Kidney tubule cell (primary cell): ENCODE measurements at places on chromosomes 6 and 20.

DNA sequence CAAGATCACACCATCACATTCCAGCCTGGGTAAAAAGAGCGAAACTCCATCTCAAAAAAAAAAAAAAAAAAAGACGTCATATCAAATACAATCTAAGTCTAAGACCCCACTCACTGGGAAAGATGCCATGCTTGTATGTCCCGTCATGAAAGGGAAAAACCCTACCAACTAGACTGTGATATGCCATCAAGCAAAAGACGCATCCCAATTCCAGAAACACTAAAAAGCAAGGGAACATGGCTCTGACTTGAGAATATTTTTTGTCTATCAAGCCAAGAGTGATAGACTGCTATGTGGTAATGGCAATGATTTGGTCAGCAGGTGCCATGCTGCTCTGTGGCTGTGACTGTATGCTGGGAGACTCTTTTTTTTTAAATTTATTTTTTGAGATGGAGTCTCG, 23.0 kb downstream of the LAMA5 start:
- no peak for DNase-seq

- peak; percentile 76 for DNase-seq
Observed at GRCh38 chr6:14542670-14543366, 425.2 kb downstream of the CD83 start.

DNA sequence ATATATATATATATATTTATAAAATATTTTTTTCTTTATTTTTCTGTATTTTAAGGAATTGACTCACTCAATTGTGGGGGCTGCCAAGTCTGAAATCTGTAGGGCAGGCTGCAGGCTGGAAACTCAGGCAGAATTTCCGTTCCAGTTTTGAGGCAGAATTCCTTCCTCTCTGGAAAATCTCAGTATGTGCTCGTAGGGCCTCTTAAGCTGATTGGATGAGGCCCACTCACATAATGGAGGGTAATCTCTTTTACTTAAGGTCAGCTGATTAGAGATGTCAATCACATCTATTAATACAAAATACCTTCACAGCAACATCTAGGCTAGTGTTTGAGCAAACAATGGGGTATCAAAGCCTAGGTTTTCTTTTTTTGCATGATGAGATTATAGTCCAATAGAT, 244.7 kb upstream of the RNF24 start:
- no peak for DNase-seq

GRCh38 chr6:96162711-96163120, 146.9 kb downstream of the FUT9 start:
- peak; percentile 69 for DNase-seq

DNA sequence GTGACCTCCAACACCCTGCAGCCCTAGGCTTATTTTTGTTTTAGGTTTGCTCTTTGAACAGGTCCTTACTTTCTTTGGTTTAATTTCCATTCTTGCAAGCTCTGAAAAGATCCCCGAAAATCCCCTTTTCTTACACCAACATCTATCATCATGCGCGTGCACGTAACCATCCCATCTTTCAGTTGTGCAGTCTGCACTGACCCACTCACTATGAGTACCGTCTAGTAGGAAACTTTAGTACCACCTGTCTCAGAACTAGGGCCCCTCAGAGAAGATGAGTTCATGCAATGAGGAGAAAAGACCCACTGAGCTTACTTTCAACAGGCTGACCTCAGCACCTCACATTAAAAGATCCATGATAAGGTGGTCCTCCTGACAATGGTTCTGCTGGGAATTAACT, 120.6 kb upstream of the AGPAT4 start:
- no peak for DNase-seq

DNA sequence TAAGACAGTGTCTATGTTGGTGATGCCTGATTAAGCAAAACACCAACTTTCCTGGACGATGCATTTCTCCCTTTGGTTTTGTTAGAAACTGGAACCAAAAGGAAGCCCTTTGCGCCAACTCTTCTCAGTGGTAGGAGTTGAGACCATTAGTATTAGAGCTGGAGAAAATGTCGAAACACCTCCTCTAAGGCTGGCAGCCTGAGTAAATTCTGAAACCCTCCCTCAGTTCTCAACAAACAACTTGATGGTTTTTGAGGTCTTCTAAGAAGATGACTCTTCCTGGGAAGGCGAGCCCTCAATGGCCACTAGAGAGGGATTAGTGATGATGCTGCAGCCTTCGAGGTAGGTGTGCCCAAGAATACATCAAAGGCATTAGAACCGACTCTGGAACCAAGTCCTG, 78.4 kb upstream of the CCN6 start:
- DNase-seq, result no peak

- no peak for DNase-seq
Observed at GRCh38 chr6:167093922-167094432, 28.9 kb upstream of the CCR6 start.

DNA sequence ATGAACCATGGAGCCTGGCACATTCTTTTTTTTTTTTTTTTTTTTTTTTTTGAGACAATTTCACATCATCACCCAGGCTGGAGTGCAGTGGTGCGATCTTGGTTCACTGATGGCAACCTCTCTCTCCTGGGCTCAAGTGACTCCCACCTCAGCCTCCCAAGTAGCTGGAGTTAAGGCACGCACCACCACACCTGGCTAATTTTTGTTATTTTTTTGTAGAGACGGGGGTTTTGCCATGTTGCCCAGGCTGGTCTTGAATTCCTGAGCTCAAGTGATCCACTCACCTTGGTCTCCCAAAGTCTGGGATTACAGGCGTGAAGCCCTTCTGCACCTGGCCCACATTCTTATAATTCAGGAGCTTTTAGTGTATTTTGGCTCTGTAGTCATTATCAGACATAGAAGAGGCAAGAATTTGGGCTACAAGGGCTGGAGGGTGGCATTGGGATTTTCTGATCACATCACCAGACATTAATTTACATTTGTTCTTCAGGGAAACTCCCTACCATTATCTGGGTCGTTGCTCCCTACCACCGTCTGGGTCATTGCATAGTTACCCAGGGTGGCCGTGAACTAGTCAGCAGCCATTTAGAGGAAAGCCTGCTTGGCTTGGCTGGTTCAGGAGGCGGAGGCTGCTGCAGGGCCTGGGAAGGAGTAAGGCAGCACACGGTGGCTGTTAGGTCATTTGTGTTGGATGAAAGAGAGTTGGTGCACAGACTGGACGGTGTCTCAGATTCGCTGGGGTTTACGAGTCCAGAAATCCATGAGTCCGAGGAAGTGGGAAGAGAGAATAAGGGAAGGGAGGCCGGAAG, 17.6 kb downstream of the ARID1B start:
- DNase-seq, result peak; percentile 97

DNA sequence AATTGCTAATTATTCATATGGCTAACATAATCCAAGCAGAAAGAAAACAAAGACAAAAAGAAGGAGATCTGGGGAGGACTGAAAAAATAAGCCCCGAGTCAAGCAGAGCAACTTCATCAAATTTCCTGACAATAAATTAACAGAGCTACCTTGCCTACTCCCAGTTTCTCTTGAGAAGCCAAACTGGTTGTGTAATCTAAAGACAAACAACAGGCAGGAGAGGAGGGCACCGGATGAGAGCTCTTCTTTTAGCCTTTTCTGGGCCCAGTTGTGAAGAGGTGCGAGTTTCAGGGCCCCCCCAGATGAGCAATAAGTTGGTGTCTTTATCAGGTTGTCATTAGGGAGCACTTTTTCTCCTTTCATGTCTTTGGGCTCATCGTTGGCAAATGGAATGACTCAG, 197.1 kb upstream of the PCSK2 start:
- DNase-seq, result peak; percentile 5

- DNase-seq, result no peak
Observed at GRCh38 chr6:101824551-101825345, 431.2 kb downstream of the GRIK2 start.

DNA sequence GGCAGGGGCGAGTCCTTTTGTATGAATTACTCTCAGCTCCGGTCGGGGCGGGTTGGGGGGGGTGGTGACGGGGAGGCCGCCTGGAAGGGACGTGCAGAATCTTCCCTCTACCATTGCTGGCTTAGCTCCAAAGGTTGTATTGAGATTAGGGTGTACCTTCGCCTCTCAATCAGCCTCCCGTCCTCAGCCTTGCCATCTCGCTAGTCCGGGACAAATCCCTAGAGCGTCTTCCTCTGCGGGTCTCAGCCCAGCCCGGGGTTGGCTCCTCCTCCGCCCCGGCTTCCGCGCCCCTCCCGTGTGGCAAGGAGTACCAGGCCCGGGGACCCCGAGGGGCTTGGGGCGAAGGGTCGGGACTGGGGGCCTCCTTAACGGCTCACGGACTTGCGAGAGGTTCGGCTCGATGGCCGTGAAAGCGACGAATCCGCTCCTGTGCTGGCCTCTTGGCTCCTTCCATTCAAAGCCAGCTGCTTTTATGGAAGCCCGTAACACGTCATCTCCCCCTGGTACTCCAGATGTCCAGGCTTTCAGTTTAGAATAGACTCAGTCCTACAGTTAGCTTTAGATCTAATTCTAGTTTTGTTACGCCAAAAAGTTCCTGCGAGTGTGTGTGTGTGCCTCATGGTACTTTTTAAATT, 636 bp upstream of the EEF1A1 start:
- DNase-seq, result peak; percentile 76

DNA sequence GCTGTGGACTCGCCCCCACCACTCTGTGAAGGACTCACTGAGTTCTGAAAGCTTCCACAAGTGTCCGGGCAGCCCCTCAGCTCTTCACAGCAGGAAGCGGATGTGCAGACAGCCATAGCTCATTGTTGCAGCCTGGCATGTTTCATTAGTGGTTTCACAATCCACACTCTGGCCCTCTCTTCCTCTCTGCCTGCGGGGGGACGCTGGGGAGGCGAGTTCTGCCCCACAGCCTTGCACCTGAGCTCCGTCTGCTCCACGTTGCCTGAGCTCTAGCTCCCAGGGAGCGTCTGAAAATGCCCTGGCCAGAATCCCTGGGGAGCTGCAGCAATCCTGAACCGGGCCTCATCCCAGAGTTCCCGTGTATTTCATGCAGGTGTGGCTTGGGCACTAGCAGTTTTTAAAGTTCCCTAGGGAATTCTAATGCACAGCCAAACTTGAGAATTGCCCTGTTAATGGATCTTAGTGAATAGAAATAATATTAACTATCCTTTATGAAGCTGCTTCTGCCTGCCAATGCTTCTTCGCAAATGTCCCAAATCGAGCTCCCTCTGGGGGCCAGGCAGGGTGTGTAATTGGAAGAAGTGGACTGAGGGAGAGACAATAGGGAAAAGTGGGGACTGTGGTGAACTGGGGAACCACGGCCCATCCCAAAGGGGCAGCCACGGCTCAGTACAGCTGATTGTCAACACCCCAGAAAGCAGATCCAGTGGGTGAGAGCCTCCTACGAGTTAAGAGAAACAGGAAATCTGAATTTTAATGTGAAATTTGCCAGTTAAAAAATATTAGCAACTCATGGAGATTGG, 51.5 kb downstream of the CTCFL start:
- peak; percentile 20 for DNase-seq

GRCh38 chr6:136323431-136324112, 33.9 kb upstream of the BCLAF1 start:
- DNase-seq, result no peak

- DNase-seq, result no peak
Observed at GRCh38 chr20:24998121-24998520, 5.6 kb upstream of the APMAP start.

DNA sequence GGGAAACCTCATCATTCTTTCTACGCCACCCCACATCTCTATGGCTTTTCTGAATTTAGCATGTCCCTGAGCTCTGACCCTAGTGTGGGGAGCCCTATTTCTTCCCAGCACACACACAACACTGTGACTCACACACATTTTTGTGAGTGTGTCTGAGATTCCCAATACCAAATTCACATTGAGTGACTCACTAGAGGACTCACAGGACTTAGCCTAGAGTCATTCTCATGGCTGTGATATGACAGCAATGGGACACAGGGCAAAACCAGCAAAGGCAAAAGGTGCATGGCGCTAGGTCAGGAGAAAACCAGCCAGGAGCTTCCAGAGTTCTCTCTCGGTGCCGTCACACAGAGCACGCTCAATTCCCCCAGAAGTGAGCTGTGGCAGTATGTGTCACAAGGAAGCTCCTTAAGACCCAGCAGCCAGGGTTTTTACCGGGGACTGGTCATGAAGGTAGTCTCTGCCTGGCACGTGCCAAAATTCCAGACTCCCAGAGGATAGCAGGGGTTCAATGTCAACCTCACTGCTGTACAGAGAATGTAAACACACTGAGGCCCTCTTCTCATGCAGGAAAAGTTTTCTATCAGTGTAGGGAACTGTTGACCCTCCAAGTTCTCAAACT, 6.2 kb downstream of the CSTL1 start:
- DNase-seq, result peak; percentile 96

- no peak for DNase-seq
Observed at GRCh38 chr6:10843554-10843953, 5.2 kb upstream of the MAK start.

DNA sequence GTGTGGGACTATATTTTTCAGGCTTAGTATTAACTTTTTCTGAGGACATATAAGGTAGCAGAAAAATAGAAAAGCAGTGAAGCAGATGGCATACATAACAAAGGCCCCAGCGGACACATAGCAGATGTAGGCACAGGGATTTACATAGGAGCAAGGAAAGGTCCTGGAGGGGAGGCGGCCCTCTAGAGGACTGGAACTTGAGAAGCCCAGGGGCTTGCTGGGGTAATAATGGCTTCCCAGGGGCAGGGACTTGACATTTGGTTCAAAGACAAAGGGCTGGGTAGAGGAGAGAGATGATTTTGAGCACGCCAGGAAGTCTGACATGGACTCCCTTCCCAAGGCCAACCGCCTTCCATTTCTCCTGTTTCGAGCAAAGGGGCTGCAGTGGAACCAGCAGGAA, 31.7 kb upstream of the OSTM1 start:
- DNase-seq, result no peak

- DNase-seq, result no peak
Observed at GRCh38 chr6:57298741-57299140, 18.7 kb upstream of the PRIM2 start.

DNA sequence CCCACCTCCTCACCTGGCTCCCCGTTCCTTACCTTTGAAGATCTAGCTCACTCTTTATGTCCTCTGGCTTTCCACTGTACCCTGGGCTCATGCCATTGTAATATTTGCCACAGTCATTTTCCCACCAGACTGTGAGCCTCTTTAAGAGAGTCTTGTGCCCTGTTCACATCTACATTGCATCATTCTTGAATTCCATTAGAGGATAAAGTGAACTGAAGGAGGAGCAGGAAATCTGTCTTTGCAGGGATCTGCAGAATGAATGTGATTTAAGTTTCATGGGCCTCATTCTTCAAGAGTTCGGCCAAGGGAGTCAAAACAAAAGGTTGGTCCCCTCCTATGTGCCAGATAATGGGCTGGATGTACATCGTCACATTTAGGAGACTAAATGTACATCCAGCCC, 272.6 kb upstream of the CITED2 start:
- no peak for DNase-seq

GRCh38 chr6:43089874-43090558, 13.9 kb downstream of the PTK7 start:
- DNase-seq, result no peak

- no peak for DNase-seq
Observed at GRCh38 chr6:43845646-43846045, 75.6 kb downstream of the VEGFA start.

GRCh38 chr6:161918109-161918531, 644.3 kb upstream of the AGPAT4 start:
- DNase-seq, result no peak

GRCh38 chr20:10758446-10758845, 84.6 kb upstream of the JAG1 start:
- peak; percentile 82 for DNase-seq

- DNase-seq, result no peak
Observed at GRCh38 chr6:22852101-22852500, 282.7 kb downstream of the HDGFL1 start.
